ENCODE measurements at places on chromosomes 7 and 10.

DNA sequence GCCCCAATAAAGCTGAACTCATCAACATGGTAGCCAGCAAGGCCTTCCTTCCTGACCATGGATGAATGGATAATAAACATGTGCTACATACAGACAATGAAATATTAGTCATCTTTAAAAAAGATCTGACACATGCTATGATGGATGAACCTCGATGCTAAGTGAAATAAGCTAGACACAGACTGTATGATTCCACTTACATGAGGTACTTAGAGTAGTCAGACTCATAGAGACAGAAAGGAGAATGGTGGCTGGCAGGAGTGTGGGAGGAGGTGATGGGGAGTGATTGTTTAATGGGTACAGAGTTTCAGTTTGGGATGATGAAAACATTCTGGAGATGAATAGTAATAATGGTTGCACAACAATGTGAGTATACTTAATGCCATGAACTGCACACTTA, 114.1 kb upstream of the SORCS3 start:
- no peak for DNase-seq

GRCh38 chr7:74216361-74216761, 6.6 kb downstream of the LAT2 start:
- DNase-seq, result no peak

DNA sequence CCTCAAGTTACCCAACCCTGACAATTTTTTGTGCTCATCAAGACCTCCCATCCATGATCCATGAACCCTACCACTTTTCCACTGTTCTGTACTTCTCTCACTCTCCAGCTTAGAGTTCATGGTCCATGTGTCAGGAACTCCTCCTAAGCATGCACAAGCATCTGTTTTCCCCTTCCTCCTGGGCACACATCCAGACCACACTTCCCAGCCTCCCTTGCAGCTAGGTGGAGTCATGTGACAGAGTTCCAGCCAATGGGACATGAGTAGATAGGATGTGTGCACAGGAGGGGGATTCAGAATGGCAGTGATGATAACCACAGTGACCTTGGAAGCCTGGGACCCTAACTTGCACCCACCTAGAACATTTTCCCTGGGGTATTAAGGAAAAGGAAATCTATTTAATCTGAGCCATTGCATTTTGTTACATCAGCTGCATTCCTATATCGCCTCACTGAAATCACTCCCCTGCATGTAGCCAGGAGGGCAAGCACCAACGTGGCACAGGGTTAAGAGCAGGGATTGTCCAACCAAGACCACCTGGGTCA, 9.6 kb upstream of the FRMPD2 start:
- DNase-seq, result no peak

- no peak for DNase-seq
Observed at GRCh38 chr7:41466760-41467384, 236.0 kb downstream of the INHBA start.

- DNase-seq, result no peak
Observed at GRCh38 chr10:66538908-66539307, 386.9 kb upstream of the LRRTM3 start.

- DNase-seq, result no peak
Observed at GRCh38 chr10:61415824-61416223, 37.4 kb downstream of the TMEM26 start.

DNA sequence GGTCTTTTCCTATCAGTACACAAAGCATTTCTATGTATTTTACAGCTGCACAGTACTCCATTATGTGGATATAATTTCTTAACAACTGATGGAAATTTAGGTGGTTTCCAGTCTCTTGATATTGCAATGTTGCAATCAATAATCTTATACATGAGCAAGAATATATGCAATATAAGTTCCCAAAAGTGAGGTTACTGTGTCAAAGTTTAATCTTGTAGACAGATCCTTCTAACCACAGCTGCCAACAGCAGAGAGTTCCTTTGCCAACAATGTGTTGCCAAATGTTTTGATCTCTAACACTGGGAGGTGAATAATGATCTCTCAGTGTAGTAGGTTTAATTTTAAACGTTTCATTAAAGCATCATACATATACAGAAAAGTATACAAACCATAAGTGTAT, 54.5 kb downstream of the CUL2 start:
- no peak for DNase-seq
